ENCODE measurements at places on chromosomes 3 and 15. TPM values are rescaled to one million over a fixed set of nuclear protein-coding genes. Genes with fewer than 3 reads are reported as not detected.

DNA sequence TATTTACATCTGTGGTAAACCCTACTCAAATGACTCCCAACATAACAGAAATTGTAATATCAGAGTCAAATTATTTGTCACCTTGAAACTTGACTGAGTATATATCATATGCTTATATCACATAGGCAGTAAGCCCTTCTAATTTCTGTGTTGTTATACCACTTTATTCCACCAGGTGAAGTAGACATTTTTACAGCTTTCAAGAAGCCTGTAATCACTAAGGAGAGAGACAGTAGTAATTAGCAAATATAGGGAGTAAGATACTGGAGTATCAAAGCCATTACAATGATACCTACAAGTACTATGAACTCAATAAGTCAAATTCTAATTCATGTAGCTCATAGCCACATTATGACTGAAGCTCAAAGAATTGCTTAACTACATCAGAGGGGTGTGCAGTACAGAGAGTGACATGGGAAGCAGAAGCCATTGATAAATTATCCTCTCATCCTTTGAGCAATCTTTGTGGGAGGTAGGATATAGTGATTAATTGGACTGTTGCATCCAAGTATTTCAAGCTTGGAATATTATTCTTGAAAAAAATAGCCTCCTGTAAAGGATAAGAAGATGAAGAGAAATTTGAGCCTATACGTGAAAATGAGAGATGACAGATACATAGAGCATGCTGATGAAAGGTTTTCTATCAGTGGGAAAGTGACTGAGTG, 1005.9 kb downstream of the ZPLD1 start:
- no peak for DNase-seq

DNA sequence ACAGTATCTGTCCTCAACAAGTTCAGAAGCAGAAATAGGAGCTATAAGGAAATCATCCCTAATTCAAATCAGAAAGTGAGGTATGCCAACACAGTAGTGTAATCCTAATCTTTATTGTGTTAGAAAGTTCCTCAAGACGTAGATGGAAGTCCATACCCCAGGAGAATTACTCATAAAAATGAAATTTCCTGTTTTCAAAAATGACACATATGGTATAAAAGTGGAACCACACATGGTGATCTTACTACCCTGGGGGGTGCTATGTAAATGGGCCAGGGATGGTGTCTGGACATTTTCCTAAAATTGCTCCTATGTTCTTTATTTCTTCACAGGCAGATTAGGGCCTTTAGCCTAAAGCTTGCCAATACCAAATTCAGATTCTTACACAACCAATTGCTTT, 204.1 kb downstream of the ARRDC4 start:
- no peak for DNase-seq

GRCh38 chr3:71725271-71725991, at the start of gene EIF4E3:
Gene EIF4E3 (minus strand): TSS chr3:71725402. CDS start chr3:71725367, 35 bp downstream.
- no peak for DNase-seq

GRCh38 chr3:45688194-45688881, 858 bp upstream of the SACM1L start:
- peak; percentile 21 for DNase-seq

- no peak for DNase-seq
Measured at GRCh38 chr15:101067660-101068522, 148.7 kb downstream of the LRRK1 start.

DNA sequence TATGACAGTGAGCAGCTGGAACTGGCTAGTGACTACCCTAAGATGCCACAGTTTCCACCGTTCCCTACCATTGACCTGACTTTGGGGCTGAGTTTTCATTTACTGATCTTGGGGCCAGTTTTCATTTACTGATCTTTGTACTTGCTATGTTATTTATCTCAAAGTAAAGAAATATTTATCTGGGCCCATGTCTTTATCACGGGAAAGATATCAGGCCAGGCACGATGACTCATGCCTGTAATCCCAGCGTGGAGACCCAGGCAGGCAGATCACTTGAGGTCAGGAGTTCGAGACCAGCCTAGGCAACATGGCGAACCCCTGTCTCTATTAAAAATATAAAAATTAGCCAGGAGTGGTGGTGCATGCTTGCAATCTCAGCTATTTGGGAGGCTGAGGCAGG, 83.5 kb downstream of the EOMES start:
- DNase-seq: no peak

DNA sequence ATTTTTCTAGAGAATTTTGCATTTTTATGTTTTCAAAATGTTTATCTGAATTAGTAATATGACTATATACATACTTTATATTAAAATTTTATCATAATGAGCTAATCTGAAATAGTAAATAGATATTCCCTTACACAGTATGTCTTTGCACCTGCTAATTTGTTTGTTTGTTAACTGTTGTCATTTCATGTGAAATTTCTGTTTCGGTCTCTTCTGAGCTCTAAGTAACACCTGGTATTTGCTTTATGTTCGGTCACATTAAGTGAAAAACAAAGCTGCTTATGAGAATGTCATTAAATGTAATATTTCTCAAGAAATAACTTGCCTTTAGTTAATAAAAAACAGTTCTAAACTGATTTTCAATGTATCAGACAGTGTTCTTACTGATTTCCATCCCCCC, 61.1 kb downstream of the FNDC3B start:
- no peak for DNase-seq

DNA sequence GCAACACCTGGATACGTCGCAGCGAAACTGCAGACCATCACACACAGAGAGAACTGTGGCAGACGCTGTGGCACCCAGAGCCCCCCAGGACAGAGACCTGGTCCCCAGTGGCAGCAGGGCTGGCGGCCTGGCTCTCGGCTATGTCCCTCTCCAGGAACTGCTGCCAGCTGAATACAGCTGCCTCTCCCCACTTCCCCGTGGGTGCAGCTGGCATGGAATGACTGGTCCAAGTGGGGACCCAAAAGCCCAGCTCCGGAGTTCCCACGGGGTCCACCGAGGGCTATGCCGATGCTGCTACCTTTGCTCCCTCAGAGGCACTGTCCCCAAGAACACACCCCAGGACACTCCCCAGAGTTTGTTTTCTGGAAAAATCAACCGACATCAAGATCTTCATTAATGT, 67.8 kb upstream of the GATA2 start:
- no peak for DNase-seq

- no peak for DNase-seq
Measured at GRCh38 chr3:151581035-151581434, 120.2 kb upstream of the IGSF10 start.

- no peak for DNase-seq
Measured at GRCh38 chr3:128462931-128463330, 3.8 kb downstream of the DNAJB8 start.

DNA sequence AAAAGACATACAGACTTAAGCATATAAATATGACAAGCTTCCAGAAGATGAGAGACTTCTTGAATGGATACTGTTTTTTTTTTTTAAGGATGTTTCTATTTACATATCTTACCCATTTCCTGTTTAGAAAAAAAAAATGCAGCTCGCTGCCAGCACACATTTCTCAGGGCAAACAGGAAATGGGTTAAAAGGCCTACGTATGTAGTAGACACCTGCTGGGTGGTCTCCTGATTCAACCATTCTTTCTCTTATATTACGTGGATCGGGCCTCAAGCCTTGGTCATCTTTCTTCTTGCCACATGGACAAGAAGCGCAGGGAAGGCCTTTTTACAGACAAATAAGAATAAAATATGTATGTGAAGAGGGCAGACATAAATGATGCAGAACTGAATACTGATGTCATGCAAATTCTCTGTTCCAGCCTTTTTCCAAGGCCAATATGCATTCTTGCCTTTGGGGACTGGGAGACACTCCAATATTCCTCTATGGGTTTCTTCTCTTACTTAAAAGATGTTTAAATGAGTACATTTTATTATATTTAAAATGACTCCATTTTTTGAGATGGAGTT, 35.0 kb upstream of the TJP1 start:
- peak; percentile 21 for DNase-seq

- DNase-seq: no peak
Measured at GRCh38 chr15:79399606-79400005, 32.5 kb upstream of the MINAR1 start.

DNA sequence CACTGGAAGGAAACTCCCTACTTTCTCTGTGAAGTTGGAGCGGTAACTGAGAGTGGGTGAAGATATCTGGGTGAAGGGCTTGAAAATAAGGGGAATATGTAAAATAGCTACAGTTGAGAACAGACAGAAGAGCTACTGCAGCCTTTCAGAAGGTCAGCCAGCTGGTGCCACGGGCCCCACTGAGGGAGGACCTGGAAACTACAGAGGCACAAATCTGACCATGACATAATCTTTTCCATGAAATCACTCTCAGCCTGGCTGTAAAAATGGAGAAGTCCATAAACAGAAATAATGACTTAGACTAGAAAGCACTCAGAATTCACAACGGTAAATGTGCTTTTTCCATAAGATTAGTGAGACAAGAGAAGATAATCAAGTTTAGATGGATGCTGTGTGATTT, 46.4 kb downstream of the ST3GAL6 start:
- DNase-seq: no peak

DNA sequence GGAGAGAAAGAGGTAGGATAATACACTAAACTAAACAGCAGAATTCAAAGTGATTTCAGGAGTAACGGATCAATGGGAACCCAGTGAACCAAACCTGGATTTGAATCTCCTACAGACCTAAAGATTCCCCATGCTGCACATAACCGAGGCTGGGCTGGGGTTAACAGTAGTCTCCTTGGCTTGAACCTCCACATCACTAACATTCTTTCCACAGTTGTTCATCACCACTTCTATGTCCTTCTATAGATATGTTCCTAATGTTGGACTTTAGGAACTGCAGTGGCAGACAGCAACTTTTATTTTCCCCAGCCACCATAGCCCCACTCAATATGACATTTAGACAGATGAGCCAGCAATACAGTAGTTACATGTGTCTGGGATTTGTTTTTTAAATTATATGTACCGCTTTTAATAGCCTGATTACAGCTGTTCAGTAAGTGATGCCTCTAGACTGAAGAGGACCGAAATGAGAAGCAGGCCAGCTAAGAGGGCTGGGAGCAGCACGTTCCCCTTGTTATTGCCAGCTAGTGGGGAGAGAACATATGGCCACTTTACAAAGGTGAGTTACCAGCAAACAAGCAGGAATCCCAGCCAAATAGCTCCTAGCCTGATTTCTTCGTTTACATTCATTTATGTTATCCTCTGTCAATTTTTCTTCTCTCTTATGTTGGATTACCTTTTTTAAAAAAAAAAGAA, 472.6 kb upstream of the CDIN1 start:
- no peak for DNase-seq

DNA sequence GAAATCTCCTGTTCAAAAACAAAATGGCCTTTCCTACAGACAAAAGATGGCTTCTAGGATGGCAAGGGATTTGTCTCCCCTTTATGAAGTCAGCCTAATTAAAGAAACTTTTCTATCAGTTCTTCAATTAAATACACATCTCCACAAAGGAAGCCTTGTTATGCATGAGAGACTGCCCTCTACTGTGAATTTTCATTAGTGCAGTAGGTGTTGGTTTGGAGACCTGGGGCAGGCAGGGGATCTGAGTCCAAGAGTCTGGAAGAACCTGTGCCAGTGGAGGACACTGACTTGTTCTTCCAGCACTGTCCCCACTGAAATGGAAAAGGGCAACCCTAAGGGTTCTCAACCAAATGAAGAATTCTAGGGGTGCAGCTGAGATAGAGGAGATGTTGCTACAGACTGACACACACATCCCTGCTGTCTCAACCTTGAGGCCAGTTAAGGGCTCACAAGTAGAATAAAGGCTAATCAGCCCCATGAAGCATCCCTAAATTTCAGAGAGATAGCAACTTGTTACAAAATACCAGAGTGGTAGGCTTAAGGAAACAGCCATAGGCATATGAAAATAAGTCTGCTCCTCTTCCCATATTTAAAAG, 174.0 kb upstream of the PRICKLE2 start:
- DNase-seq: no peak

GRCh38 chr3:51712511-51712931, 5.7 kb downstream of the GRM2 start:
- DNase-seq: no peak

DNA sequence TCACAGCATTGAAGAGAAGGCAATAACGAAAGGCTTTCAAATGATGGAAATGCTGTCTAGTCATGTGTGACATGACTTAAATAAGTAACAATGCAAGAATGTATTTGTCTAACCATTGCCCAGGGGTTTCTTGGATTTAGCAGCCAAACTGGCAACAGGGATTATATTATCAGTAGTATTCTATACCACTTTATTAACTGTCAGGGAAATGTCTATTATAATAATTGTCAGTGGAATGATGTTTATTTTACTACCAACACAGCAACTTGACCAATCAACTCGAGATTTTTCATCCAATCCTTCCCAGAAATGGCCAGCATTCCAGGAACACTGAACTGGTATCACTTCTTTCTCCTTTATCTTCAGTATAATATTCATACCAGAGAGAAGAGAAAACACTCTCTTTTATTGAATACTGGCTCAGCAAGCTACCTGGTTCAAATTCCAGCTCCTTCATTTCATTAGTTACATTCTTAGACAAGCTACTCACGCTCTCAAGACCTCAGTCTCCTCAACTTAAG, 66.2 kb downstream of the FOXP1 start:
- DNase-seq: no peak

- DNase-seq: no peak
Measured at GRCh38 chr3:171614318-171614921, 154.2 kb upstream of the TNIK start.

The STRIT1 gene
- not detected for total RNA-seq

The NR2E3 gene
- total RNA-seq: not detected

The MAP3K13 gene
- total RNA-seq: 15.1 TPM

The SERPINI2 gene
- not detected for total RNA-seq

The BOC gene
- total RNA-seq: 3.9 TPM

The ARL6IP5 gene
- 48.3 TPM for total RNA-seq

The KBTBD12 gene
- total RNA-seq: not detected

The HEMK1 gene
- 23.3 TPM for total RNA-seq
